ENCODE measurements at places on chromosomes 11 and 22.

- no peak for DNase-seq
Measured at GRCh38 chr11:33691066-33691864, 9.4 kb downstream of the C11orf91 start.

DNA sequence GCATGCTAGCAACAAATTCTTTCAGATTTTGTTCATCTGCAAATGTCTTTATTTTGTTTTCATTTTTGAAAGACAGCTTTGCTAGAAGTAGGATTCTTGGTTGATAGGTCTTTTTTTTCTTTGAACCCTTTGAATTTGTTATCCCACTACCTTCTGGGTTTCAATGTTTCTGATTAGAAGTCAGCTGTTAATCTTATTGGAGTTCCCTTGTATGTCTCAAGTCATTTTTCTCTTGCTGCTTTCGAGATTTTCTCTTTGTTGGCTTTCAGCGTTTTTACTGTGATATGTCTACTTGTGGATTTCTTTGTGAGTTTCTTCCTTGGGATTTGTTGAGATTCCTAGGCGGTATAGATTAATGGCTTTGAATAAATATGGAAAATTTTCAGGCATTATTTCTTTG is 27.2 kb upstream of the MS4A8 start:
- no peak for DNase-seq

DNA sequence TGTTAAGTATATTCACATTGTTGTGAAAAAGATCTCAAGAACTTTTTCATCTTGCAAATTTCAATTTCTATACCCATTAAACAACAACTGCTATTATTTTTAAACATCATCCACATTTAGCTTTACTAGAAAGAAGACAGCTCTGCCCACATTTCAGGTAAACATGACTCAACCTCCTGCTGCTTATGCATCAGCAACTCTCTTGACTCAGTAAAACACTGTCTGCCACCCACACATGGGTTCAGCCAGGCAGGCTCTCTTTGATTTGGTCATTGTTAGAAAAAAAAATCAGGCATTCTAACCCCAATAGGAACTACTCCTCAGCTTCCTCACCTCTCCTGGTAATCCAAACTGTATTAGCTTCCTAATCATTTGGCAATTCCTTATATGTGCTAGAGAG is 5.1 kb upstream of the ENDOD1 start:
- DNase-seq, result no peak

GRCh38 chr22:29334696-29335344 is 19.3 kb upstream of the RASL10A start:
- no peak for DNase-seq

DNA sequence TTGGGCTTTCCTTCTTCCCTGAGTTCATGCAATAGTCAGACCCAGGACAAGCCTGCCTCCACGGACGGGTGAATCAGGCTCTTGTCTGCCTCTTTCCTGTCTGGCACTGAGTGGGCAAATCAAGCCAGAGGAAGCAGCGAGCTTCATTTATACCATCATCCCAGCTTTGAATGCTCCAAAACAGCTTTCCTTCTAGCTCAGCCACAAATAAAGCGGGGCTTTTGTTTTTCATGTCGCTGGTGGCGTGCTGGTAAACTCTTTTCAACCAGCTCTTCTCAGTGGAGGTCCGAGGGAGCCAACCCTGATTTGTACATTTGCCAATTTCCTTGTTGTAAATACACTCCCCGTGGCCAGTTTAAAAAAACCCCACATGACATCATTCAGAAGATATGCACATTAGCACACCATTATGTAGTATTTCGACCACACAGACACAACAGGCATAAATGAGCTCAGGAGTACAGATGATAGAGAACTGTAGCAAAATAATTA is 8.6 kb downstream of the C11orf91 start:
- no peak for DNase-seq

Data from stimulated activated CD8-positive, alpha-beta memory T cell treated with anti-CD3 and anti-CD28 coated beads, Interleukin-4, amount 100 ng/mL, for 1 hour (primary cell).